ENCODE measurements at places on chromosomes 1 and 21. TPM values are rescaled to one million over a fixed set of nuclear protein-coding genes. Genes with fewer than 3 reads are reported as not detected.

KRTAP10-11 gene
- total RNA-seq, result not detected

PLA2G4A gene
- 2.7 TPM for total RNA-seq

AMPD1 gene
- not detected for total RNA-seq

NR5A2 gene
- total RNA-seq, result 1.3 TPM

PTPRF gene
- 2.9 TPM for total RNA-seq

OR2T8 gene
- not detected for total RNA-seq

SEMA4A gene
- total RNA-seq, result 1.0 TPM

RAD54L gene
- total RNA-seq, result 0.71 TPM

HUNK gene
- 0.44 TPM for total RNA-seq

NBPF6 gene
- total RNA-seq, result not detected

CRABP2 gene
- total RNA-seq, result 0.60 TPM

SIM2 gene
- not detected for total RNA-seq

DNA sequence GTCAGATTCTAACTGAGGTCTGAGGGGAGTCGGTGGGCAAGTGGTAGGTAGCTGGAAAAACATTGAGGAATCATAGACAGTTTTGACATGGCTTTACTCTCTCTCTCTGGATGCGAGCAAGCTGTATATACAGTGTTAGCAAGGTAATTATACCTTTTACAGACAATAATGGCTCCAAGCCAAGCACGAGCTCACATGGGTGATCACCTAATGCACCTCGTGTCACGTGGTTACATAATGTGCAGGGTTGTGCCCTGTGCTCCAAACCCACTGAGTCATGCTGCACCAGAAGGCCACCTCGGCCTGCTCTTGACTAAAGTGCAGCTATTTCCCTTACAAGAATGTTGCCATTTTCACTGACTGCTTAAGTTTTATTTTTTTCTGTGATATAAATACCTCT lies 7.6 kb upstream of the CLCA2 start:
- no peak for DNase-seq
- H3K36me3 ChIP-seq, result no peaks in the 10 kb centered on the region
- no peaks in the 10 kb centered on the region for H3K27me3 ChIP-seq

DNA sequence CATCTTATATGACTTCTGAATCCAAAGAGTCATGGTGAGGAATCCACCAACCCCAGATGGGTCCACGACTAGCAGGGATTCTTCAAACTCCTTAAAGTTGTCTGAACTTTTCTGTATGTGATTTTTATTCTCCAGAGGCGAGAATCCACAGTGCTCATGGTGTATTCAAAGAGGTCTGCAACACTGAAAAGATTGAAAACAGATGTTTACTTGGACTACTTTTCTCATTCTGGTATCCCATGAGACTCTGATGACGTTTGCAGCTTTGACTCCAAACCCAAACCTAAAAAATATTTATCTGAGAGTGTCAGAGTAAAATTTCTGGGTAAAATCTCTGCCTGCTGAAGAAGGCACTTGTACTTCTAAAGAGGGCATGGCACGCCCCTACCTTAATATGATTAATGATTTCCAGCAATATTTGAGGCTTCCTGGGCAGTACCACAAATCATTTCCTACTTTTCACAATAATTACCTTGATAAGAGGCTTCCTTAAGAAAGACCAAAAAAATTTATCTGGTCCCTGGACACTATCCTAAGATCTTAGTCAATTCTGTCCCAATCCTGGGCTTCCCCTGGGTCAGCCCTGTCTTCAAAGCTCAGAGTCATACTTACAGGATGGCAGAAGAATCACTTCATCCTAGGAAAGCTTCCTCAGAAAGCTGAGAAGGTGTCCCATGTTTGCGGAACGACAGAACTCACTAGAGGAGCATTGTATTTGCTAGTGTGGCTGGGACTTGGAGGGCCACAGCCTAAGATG lies 76.5 kb upstream of the MAP10 start:
- no peak for DNase-seq
- H3K4me3 ChIP-seq, result no peak overlapping the region
- peak overlapping the region; percentile 27 for H3K27ac ChIP-seq
- no peaks in the 10 kb centered on the region for H3K27me3 ChIP-seq
- H3K4me1 ChIP-seq, result peaks cover 3% of the 10 kb centered on the region
- H3K36me3 ChIP-seq, result no peaks in the 10 kb centered on the region

DNA sequence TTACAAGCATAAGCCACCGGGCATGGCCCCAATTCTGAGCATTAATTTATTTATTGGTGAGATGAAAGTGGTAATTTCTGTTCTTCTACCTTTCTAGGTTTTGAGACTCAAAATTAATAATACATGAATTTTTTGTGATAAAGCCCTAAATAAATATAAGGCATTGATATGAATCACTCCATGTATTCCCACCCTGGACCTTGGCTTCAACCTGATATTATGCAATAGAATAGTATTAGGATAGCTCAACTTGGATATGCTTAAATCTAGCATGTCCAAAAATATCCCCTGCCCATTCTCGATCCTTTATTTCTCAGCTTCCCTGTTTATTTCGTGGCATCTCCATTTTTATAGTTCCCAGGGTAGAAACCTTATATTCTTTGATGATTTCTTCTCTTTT lies 2.5 kb downstream of the AGL start:
- peak overlapping the region; percentile 6 for H3K27ac ChIP-seq
- no peaks in the 10 kb centered on the region for H3K27me3 ChIP-seq
- peak overlapping the region; percentile 84 for H3K4me3 ChIP-seq

GRCh38 chr1:226491093-226491850 lies 57.3 kb upstream of the STUM start:
- DNase-seq, result no peak
- H3K4me3 ChIP-seq, result no peak overlapping the region
- peaks cover 24% of the 10 kb centered on the region for H3K27me3 ChIP-seq

- no peak overlapping the region for H3K4me3 ChIP-seq
- peaks cover 4% of the 10 kb centered on the region for H3K36me3 ChIP-seq
- H3K4me1 ChIP-seq, result peaks cover 67% of the 10 kb centered on the region
- H3K27me3 ChIP-seq, result no peaks in the 10 kb centered on the region
- peak overlapping the region; percentile 75 for H3K27ac ChIP-seq
Observed at GRCh38 chr1:109304226-109304920, 2.4 kb downstream of the MYBPHL start.

DNA sequence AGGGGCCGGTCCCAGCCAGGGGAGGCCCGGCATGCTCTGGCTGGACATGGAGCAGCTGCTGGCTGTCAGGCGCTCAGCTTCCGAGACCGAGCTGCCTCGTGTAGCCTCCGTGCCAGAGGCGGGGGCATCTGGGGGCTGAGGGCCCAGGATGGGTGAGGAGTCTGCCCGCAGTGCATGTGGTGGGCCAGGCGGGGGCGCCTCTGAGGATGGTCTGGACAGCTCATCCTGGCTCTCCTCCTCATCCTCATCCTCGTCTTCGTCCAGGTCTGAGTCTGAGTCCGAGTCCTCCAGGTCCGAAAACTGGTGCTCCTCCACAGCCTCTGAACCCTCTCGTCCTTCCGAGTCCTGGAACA lies 28.9 kb upstream of the EDN2 start:
- no peak overlapping the region for H3K27ac ChIP-seq
- no peak for DNase-seq

- H3K4me1 ChIP-seq, result peaks cover 61% of the 10 kb centered on the region
- no peak for DNase-seq
- H3K36me3 ChIP-seq, result no peaks in the 10 kb centered on the region
- H3K27me3 ChIP-seq, result no peaks in the 10 kb centered on the region
- H3K4me3 ChIP-seq, result no peak overlapping the region
- no peak overlapping the region for H3K27ac ChIP-seq
Observed at GRCh38 chr1:164671323-164671965, 112.5 kb downstream of the PBX1 start.

GRCh38 chr1:110502402-110503151 lies 16.4 kb downstream of the KCNA10 start:
- H3K36me3 ChIP-seq, result no peaks in the 10 kb centered on the region
- peaks cover 11% of the 10 kb centered on the region for H3K27me3 ChIP-seq
- H3K4me3 ChIP-seq, result no peak overlapping the region

- no peaks in the 10 kb centered on the region for H3K36me3 ChIP-seq
- H3K4me1 ChIP-seq, result peaks cover 11% of the 10 kb centered on the region
- peaks cover 72% of the 10 kb centered on the region for H3K27me3 ChIP-seq
- H3K4me3 ChIP-seq, result no peak overlapping the region
Observed at GRCh38 chr1:165234149-165234548, 122.4 kb downstream of the LMX1A start.

- H3K36me3 ChIP-seq, result no peaks in the 10 kb centered on the region
- H3K4me1 ChIP-seq, result peaks cover 7% of the 10 kb centered on the region
- H3K4me3 ChIP-seq, result no peak overlapping the region
- DNase-seq, result no peak
- no peaks in the 10 kb centered on the region for H3K27me3 ChIP-seq
- peak overlapping the region; percentile 49 for H3K27ac ChIP-seq
Observed at GRCh38 chr1:58855274-58856165, 71.7 kb upstream of the JUN start.

GRCh38 chr1:203898458-203899352 lies 37.3 kb downstream of the SNRPE start:
- no peaks in the 10 kb centered on the region for H3K27me3 ChIP-seq
- H3K4me3 ChIP-seq, result no peak overlapping the region
- no peaks in the 10 kb centered on the region for H3K4me1 ChIP-seq
- H3K36me3 ChIP-seq, result no peaks in the 10 kb centered on the region
- no peak for DNase-seq

GRCh38 chr1:235410467-235410866 lies 43.2 kb downstream of the TBCE start:
- no peak for DNase-seq
- peaks cover 8% of the 10 kb centered on the region for H3K36me3 ChIP-seq
- H3K4me1 ChIP-seq, result peaks cover 20% of the 10 kb centered on the region
- H3K27ac ChIP-seq, result no peak overlapping the region
- no peak overlapping the region for H3K4me3 ChIP-seq

- peaks cover 65% of the 10 kb centered on the region for H3K36me3 ChIP-seq
- no peaks in the 10 kb centered on the region for H3K27me3 ChIP-seq
- H3K4me3 ChIP-seq, result no peak overlapping the region
- peak overlapping the region; percentile 39 for H3K27ac ChIP-seq
Observed at GRCh38 chr1:185309566-185309965, 7.5 kb downstream of the IVNS1ABP start.

GRCh38 chr1:8970870-8971337 lies 25.2 kb downstream of the CA6 start:
- no peak overlapping the region for H3K4me3 ChIP-seq
- no peaks in the 10 kb centered on the region for H3K4me1 ChIP-seq
- no peak overlapping the region for H3K27ac ChIP-seq
- DNase-seq, result no peak
- no peaks in the 10 kb centered on the region for H3K27me3 ChIP-seq

DNA sequence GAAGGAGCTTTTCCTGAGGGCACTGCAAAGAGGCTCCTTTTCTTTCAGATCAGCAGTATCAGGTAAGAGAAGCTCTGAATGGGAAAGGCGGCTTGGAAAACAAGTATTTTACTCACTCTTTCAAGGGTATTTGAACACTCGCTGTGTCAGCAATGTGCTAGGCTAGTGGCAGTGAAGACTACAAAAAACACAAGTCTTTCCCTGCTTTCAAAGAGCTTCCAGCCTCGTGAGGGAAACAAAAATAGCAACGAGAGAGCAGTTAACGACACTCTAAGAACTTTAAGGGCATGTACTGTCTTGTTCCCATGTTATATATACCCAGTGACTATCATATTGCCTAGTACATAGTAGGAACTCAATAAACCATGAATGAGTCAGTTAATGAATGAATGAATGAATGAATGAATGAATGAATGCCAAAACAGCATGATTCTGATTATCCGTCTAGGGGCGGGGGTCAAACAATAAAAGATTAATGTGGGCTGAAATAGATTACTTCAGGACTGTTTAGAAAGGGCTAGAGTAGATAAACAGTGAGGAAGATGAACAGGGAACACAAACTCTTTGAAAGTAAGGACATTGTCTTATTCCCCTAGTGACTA lies 14.2 kb upstream of the MCOLN3 start:
- H3K36me3 ChIP-seq, result no peaks in the 10 kb centered on the region
- H3K27ac ChIP-seq, result peak overlapping the region; percentile 78

DNA sequence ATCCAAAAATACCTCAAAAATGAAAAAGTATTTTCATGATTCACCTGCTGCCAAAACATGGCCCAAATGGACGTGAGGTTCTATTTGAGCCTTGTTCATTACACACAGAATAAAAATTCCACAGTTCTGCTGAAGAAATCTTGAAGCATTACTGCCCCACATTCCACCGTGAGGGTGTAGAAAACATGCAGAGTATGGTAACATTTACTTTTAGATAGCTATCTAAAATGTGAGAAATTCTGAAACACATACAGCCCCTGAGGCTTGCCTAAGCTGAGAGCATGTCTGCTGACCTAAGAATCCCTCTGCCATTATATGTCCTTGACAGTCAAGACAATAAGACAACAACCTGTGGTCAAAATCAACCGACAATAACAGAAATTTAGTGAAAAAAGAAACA lies 186.5 kb downstream of the DSCAM start:
- no peak overlapping the region for H3K27ac ChIP-seq
- no peak for DNase-seq
- no peaks in the 10 kb centered on the region for H3K36me3 ChIP-seq
- H3K4me1 ChIP-seq, result no peaks in the 10 kb centered on the region
- H3K27me3 ChIP-seq, result peaks cover 5% of the 10 kb centered on the region

DNA sequence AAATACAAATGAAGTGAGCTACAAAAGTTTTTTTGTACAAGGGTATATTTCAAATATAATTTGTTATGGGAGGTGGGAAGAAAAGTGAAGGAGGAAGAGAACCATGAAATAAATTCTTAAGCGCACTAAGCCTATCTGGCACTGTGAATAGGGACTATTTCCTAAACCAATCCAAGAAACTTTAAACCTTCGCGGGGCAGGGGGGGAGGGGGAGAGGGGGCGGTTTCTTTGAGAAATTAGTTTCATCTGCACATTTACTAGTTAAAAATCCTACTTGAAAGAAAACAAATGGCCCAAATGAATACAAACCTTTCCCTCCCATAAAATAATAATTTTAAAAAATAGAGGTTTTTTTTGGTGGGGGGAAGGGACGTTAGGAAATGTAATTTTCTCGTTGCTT lies 364 bp downstream of the GOLPH3L start:
- peak overlapping the region; percentile 79 for H3K4me3 ChIP-seq
- H3K27me3 ChIP-seq, result no peaks in the 10 kb centered on the region
- peak overlapping the region; percentile 78 for H3K27ac ChIP-seq
- DNase-seq, result no peak

- H3K27me3 ChIP-seq, result no peaks in the 10 kb centered on the region
- no peaks in the 10 kb centered on the region for H3K4me1 ChIP-seq
- no peaks in the 10 kb centered on the region for H3K36me3 ChIP-seq
Observed at GRCh38 chr1:144101397-144102045, 129.7 kb upstream of the FAM72C start.

GRCh38 chr1:56285554-56286402 lies 293.6 kb downstream of the PLPP3 start:
- peaks cover 41% of the 10 kb centered on the region for H3K4me1 ChIP-seq
- H3K36me3 ChIP-seq, result no peaks in the 10 kb centered on the region
- DNase-seq, result no peak
- H3K4me3 ChIP-seq, result no peak overlapping the region
- H3K27ac ChIP-seq, result peak overlapping the region; percentile 67

Measured in left ventricle myocardium inferior (tissue), 1 donor.